Renal pelvis (tissue), 12 donors: ENCODE measurements at places on chromosomes 2 and 18. TPM values are rescaled to one million over a fixed set of nuclear protein-coding genes. Genes with fewer than 3 reads are reported as not detected.

GRCh38 chr18:3610813-3611212 is 160.8 kb downstream of the TGIF1 start:
- no peak for DNase-seq

- DNase-seq, result no peak
Measured at GRCh38 chr18:805755-806110, 6.3 kb downstream of the YES1 start.

DNA sequence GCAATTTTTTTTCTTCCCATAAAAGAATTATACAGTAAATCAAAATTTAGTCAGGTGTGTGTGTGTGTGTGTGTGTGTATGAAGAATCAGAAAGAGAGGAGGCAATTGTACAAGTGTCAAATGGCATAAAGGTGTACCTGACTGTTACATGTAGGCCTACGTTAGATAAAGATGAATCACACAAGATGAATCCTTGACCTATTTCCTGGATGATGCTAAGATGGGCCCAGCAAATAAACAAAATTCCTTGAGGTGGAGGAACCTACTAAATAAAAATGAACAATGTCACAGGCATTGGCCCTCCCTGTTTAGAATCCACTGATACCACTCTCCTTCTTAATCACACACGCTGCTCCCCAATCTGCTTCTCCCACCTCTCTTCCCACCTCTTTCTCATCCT is 79.7 kb upstream of the LRATD1 start:
- DNase-seq, result no peak

Gene C1GALT1C1L
- polyA plus RNA-seq, result 3.7 TPM

DNA sequence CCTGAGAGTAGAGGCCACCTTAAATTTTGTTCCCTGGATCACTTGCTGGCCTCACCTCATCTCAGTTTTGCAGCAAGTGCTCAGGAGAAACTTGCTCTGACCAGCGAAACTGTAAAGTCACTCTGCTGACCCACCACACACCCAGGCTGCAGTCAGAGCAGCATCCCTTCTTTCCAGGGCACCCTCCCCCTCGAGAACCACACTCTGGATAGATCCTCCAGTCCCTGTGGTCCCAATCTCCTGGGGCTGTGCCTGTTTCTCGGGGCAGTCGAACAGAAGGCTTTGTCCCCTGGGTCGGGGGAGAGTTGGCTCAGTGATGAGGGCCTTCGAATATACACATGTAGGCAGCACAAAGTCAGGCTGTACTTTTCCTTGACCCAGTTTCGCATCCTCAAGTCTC is 18.4 kb downstream of the ST8SIA5 start:
- no peak for DNase-seq

DNA sequence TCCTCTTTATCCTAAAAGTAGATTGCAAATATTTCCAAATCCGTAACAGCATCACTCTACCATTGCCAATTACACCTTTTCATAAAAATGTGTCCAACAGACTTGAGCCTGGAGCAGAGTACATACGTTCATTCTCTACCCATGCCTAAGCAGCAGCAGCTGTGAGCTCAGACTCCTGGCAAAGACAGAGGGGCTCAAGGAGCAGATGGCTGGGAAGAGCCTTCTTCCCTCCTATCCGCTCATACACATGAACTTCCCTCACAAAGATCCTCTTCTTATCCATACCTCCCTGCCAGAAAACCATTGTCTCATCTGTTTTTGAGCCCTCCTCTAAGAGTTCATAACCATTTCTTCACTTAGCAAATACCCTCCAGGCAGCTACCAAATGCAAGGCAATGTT is 164.3 kb upstream of the ARL4C start:
- DNase-seq, result no peak

DNA sequence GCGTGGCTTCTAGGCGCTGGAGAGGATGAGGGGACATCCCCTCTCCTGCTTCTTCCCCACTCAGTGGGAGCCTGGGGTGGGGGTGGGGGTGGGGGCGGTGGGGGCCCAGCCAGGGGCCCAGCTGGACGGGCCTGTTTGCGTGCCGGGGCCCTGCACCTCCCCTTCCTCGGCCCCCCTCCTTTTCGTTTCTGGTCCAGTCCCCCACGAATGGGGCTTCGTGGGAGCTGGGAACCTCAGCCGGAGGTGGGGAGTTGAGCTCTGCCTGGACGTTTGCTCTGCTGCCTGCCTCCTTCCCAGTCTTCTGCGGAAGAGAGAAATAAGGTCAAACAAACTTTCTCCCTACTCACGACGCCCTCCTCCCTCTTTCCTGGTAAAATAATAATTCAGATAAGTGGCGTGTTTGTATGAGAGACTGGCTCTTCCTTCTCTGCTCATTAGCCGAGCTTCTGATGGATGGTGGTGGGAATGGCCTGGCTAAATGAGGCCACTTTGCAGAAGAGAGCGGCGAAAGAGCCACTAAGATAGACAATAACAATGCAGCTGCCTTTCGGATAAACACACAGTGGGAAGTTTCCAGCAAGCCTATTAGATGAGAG is 782 bp downstream of the MTA3 start:
- DNase-seq, result no peak

DNA sequence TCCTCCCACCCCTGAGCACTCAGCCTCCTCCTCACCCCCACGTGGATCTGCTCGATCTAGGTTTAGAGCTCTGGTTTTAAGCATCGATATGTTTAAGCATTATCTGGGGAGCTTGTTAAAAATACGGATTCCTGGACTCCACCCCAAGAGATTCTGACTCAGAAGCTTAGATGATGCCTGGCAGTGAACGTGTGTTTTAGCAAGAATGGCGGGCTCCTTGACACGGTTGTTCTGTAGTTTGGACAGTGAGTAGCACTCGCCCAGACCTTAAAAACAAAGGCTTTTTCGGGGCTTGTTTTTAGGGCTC is 47.3 kb downstream of the LDLRAD4 start:
- no peak for DNase-seq

- peak; percentile 51 for DNase-seq
Measured at GRCh38 chr2:28821295-28821958, 10.8 kb downstream of the SPDYA start.

GRCh38 chr2:137467246-137467862 is 496.9 kb upstream of the HNMT start:
- DNase-seq, result peak; percentile 42

- no peak for DNase-seq
Measured at GRCh38 chr2:59969161-59969560, 584.3 kb downstream of the BCL11A start.

GRCh38 chr18:70418546-70419311 is 129.9 kb downstream of the SOCS6 start:
- DNase-seq, result no peak

- no peak for DNase-seq
Measured at GRCh38 chr2:197131558-197131855, 179.1 kb downstream of the ANKRD44 start.

Gene UGT1A5
- polyA plus RNA-seq, result not detected

- no peak for DNase-seq
Measured at GRCh38 chr2:170850251-170850650, 33.6 kb downstream of the GAD1 start.

GRCh38 chr2:3587432-3587831 is 7.5 kb upstream of the COLEC11 start:
- DNase-seq, result no peak

Gene OTOF
- 0.18 TPM for polyA plus RNA-seq

Gene DNAJC5G
- 2.6 TPM for polyA plus RNA-seq

Gene IKZF2
- 10.5 TPM for polyA plus RNA-seq

DNA sequence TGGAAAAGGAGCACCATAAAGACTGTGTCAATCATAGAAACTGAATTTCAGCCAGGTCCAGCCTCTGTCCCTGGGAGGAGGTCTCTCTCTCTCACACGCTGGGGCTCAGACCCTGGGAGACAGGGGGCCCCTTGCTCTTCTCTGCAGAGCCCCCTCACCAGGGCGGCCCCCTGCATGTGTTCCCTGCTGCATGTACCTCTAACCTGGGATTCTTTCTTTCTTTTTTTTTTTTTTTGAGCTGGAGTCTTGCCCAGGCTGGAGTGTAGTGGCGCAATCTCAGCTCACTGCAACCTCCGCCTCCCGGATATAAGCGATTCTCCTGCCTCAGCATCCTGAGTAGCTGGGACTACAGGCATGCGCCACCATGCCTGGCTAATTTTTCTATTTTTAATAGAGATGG is 46.5 kb downstream of the TPO start:
- no peak for DNase-seq

Gene AFG3L2
- 66.9 TPM for polyA plus RNA-seq

DNA sequence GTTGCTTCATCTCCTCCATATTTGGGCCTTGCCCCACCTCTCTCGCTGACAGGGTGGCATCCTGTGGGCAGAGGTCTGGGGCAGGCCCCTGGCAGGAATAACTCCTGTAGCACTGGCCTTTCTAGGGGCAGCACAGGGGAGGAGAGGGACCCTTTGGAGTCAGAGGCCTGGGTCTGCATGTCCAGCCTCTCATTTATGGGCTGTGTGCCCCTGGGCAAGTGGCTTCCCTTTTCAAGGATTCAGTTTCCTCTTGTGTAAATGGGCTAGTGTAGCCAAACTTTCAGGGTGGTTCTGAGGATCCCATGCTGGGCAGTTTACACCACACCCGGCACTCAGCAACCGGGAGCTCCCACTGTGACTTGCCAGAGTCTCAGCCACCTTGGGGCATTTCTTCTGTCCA is 23.4 kb downstream of the ADRA2B start:
- no peak for DNase-seq
